ENCODE measurements at places on chromosomes 4 and X.
A peak's percentile ranks its signal among the peaks of the same experiment; 100 is the strongest.

DNA sequence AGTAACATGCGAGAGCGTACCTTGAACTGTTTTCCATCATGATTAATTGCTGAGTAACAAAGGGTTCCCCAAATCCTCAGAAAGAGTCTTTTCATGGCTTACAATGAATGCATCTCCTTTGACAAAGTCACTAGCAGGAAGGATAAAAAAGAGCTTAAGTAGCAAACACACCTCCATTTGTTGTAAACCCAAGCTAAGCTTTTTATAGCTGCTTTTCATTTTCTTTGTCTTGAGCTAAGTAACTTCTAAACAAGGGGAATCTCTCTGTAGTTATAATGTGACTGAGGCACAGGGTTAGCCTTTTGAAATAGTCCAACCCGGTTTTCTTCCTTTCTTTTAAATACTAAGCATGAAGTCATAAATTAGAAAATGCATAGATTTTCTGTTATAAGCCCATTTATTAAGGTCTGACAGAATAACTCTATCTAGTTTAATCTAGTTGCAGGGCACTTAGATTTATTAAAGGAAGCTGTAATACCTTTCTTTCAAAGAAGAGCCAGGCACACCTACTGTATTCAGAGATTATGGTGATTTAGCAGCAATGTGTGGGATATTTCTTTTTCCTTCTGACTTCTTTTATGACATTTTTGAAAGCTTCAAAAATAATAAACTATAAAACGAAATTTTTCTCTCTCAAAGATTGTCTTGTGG is 226.9 kb upstream of the SMIM31 start:
- DNase-seq: no peak

GRCh38 chr4:15902746-15903145 is 35.8 kb downstream of the FGFBP1 start:
- no peak for DNase-seq

GRCh38 chr4:144582105-144582850 is 63.7 kb upstream of the HHIP start:
- no peak for DNase-seq

DNA sequence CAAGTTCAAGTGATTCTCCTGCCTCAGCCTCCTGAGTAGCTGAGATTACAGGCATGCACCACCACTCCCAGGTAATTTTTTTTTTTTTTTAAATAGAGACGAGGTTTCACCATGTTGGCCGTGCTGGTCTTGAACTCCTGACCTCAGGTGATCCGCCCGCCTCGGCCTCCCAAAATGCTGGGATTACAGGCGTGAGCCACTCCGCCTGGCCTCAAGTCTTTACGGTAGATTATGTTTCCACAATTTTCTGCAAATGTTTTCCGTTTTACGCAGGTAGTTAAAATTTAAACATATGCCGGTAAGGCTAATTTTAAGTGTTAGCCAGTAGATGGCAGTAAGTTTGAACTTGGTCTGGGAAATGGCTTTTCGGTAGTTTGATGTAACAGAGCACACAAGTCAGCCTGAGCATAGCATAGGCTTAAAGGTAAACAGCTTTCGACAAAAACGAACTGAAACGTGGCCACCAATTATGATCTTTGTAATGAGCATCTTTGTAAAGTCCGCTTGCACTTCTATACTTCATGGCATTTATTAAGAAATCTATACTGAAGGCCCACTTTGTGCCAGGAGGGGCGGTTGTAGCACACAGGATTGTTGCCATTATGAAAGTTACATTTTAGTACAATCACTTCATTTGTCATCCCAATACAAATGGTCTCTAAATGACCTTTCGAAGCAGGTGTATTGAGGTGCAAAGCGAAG is 31.1 kb downstream of the CCKAR start:
- DNase-seq: peak; percentile 80

- no peak for DNase-seq
Observed at GRCh38 chr4:65502131-65502701, 168.1 kb downstream of the EPHA5 start.

GRCh38 chr4:38782452-38783108 is at the start of gene TLR10:
TSS of gene TLR10 (minus strand) at chr4:38782990. CDS start at chr4:38775590, 7,400 bp downstream.
- DNase-seq: peak; percentile 96

DNA sequence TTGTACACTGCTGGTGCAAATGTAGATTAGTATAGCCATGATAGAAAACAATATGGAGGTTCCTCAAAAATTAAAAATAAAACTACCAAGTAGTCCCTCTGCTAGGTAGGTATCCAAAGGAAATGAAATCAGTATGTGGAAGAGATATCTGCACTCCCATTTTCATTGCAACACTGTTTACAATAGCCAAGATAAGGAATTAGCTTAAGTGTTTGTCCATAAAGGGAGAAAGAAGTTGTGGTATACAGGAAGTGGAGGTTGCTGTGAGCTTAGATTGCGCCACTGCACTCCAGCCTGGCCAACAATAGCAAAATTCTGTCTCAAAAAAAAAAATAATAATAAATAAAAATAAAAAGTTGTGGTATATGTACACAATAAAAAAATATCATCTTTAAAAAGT is 325.0 kb upstream of the EMCN start:
- DNase-seq: no peak

DNA sequence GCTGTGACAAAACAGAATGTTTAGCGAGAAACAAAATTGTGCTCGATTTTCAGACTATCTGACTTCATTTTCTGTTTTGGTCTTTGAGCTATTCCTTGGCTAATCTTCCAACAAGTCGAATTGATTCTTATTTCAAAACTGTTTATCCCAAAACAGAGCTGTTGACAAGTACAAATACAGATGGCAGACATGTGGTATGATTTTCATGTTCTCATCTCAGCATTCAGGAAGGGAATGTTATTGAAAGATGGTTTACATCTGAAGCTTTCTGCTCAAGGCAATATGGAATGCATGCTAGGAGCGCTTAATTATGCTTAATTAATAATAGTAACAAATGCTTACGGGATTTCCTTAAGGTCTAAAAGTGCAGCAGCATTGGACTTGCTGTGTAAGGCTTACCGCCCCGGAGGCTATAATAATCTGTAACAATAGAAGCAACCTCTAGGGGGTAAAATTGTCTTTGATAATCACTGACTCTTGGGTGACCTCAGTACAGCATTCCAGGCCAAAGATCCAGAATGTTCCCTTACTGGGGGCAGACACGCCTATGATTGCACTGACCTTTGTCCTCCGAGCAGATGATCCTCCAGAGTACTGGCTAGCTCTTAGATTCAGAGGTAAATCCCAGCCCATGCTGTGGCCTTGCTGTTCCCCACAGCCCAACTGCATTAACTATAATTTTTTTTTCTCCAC is 16.4 kb downstream of the LSM6 start:
- no peak for DNase-seq

DNA sequence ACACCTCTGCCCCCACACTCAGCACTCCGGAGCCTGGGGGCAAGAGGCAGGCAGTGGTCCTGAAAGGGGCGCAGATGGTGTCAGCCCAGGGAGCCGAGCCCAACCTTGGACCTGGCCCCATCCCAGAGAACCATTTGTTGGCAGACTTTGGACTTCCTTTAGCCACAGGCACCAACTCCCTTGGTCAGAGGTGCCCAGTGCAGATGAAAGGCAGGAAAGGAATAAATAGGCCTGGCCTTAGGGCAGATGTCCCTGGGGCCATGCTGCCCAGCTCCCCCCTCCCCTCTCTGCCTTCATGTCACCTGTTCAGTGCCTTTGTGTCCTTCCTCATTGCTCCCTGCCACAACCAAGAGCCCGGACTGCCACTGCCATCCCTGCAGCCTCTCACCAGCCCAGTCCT is 52.8 kb downstream of the SEL1L3 start:
- DNase-seq: no peak

DNA sequence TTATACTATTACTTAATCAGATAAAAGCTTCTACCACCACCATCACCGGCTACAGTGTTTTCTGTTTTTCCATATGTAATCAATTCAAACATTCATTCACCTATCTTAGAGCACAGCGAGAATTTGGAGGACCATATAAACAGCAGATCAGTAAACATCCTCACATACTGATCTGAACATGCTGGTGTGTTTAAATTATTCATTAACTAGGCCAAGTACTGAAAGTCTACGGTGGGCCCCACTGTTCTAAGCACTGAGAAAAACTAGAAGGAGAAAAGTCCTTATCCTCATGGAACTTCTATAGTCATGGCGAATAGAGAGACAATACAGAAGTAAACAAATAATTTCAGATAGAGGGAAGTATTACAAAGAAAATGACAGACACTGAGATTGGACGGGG is 176.6 kb downstream of the NR3C2 start:
- no peak for DNase-seq

DNA sequence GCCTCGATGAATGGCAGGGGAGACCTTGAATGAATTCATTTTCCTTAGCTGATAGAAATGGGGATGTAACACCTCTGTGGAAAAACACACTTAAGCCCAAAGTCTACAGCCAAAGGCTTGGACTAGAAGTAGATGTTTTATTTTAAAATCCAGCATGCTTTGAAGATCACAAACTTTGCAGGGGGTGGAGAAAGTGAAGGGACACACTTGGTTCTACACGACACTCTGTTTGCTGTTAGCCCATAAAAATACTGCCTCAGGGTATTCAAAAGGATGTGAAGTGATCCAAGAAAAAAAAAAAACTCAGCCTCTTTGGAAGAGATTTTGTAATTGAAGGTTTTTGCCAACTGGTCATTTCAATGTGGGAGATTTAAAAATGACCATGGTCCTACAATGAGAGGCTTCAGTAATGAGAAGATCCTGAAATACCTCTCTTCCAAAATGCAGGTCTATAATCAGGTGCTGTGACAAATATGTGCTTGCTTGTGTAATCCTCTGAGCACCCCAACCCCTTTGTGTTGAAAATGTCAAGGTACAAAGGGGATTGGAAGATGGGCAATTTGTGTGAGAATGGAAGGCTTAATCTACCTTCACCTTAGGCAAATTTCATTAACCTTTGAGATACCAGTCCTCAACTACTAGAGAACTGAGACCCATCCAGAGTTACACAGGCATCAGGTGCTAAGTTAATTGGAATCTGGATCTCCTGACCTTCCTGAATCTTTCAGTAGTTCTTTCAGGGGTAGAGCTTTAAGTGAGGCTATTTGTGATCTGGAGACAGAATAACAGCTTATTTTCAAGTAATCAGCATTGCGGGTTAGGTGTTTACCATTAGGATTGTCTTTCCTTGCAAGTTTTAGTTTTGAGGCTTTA is 82.5 kb downstream of the HS6ST2 start:
- no peak for DNase-seq

DNA sequence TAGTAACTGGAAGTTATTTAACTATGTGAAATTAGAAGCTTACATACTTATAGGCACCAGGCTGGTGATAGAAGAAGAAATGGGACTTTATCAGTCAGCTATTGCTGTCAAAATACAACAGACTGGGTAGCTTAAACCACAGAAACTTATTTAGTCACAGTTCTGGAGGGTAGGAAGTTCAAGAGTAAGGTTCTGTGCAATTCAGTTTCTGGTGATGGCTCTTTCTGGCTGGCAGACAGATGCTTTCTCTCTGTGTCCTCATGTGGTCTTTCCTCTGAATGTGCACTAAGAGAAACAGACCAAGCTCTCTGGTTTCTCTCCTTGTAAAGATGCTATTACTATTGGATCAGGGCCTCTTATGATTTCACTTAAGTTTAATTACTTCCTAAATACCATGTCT is 92.1 kb upstream of the ANKRD50 start:
- DNase-seq: no peak

- no peak for DNase-seq
Observed at GRCh38 chr4:3334316-3334715, 41.5 kb downstream of the RGS12 start.

All from Karpas-422 (cell line).